Neural crest cell (in vitro differentiated cells): ENCODE measurements at places on chromosomes 2 and 18. TPM values are rescaled to one million over a fixed set of nuclear protein-coding genes. Genes with fewer than 3 reads are reported as not detected.

Gene DLGAP1
- 11.5 and 11.7 TPM in 2 replicates for total RNA-seq

Gene C2orf80
- total RNA-seq = 0.73 and 1.0 TPM in 2 replicates

Gene ITGA6
- total RNA-seq = 36.8 and 37.7 TPM in 2 replicates

Gene LONRF2
- total RNA-seq = 5.0 and 5.2 TPM in 2 replicates

Gene LYPD6
- total RNA-seq = 7.1 and 7.3 TPM in 2 replicates

Gene NOL4
- total RNA-seq = 0.14 and 0.63 TPM in 2 replicates

Gene NPPC
- 12.7 and 16.5 TPM in 2 replicates for total RNA-seq

Gene KCNS3
- total RNA-seq = 1.4 and 2.7 TPM in 2 replicates

Gene GEN1
- 29.7 and 31.2 TPM in 2 replicates for total RNA-seq

Gene ZNF2
- 6.3 and 7.0 TPM in 2 replicates for total RNA-seq

Gene FSHR
- total RNA-seq = not detected in 2 replicates

Gene RSAD2
- total RNA-seq = 1.0 and 1.1 TPM in 2 replicates

DNA sequence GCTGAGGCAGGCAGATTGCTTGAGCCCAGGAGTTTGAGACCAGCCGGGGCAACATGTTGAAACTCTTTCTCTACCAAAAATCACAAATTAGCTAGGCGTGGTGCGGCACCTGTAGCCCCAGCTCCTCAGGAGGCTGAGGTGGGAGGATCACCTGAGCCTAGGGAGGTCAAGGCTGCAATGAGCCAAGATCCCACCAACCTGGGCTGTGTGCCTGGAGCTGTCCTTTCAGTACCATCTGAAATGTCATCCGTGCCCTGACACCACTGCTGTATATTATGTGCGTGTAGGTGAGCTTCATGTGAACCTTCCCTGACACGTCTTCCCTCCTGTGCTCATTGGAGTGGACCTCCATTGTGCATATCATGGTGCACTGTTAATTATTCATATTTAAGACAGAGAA lies 84.8 kb upstream of the HNRNPA3 start:
- H3K27ac ChIP-seq = no peak overlapping the region
- no peak overlapping the region for H3K4me3 ChIP-seq
- H3K27me3 ChIP-seq = peaks cover 6% of the 10 kb centered on the region
- H3K4me1 ChIP-seq = no peaks in the 10 kb centered on the region
- DNase-seq = no peak

GRCh38 chr2:38074058-38074763 lies 1.7 kb downstream of the CYP1B1 start:
- peak; percentile 11 for DNase-seq
- peaks cover 83% of the 10 kb centered on the region for H3K27me3 ChIP-seq
- H3K36me3 ChIP-seq = no peaks in the 10 kb centered on the region

- no peaks in the 10 kb centered on the region for H3K27me3 ChIP-seq
- H3K4me3 ChIP-seq = no peak overlapping the region
- no peak for DNase-seq
- H3K4me1 ChIP-seq = peaks cover 16% of the 10 kb centered on the region
Measured at GRCh38 chr2:207603486-207603885, 21.7 kb downstream of the METTL21A start.

GRCh38 chr2:55857766-55858165 lies 65.8 kb downstream of the EFEMP1 start:
- no peak overlapping the region for H3K27ac ChIP-seq
- H3K27me3 ChIP-seq = no peaks in the 10 kb centered on the region
- H3K4me1 ChIP-seq = no peaks in the 10 kb centered on the region
- no peaks in the 10 kb centered on the region for H3K36me3 ChIP-seq
- no peak for DNase-seq
- H3K4me3 ChIP-seq = no peak overlapping the region

DNA sequence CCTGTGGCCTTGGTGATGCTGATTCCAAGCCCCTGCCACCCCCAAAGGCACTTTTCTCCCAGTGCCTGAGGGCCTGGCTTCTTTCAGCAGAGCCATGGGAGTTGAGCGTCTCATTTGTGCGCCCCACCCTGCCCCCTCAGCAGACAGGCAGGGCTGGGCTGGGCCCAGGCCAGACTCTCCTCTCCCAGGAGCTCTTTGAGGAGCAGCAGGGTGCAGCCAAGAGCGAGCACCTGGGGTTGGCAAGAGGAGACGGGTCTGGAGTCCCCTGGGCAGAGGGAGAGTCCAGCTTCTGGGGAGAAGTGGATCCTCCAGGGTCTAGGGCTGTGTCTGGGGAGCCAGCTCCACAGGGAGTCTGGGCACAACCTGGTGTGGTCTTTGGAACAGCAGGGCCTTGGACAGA lies 21.2 kb downstream of the NPPC start:
- H3K4me3 ChIP-seq = no peak overlapping the region
- H3K4me1 ChIP-seq = peaks cover 12% of the 10 kb centered on the region
- DNase-seq = no peak
- peak overlapping the region; percentile 12 for H3K27ac ChIP-seq
- peaks cover 7% of the 10 kb centered on the region for H3K27me3 ChIP-seq
- no peaks in the 10 kb centered on the region for H3K36me3 ChIP-seq

- no peak overlapping the region for H3K27ac ChIP-seq
- peaks cover 7% of the 10 kb centered on the region for H3K4me1 ChIP-seq
- DNase-seq = peak; percentile 86
- H3K27me3 ChIP-seq = peaks cover 5% of the 10 kb centered on the region
- H3K4me3 ChIP-seq = peak overlapping the region; percentile 44
- H3K36me3 ChIP-seq = no peaks in the 10 kb centered on the region
Measured at GRCh38 chr18:79380816-79381806, 14.6 kb upstream of the NFATC1 start.

DNA sequence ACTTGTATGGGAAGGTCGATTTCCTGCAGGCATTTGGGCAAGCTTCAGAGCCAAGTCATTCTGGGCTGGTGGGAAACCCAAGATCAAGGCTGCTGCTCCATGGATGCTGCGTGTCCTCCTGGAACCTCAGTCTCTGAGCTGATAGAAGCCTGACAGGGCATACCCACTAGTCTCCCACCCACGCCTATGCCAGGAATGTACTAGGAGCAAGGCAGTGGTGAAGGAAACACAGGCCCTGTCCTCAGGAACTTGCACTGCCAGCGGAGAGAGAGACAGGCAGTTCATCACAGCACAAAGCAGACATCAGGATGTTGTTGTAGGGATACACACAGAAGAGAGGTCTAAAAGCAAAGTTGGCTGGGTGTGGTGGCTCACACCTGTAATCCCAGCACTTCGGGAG lies 84.2 kb downstream of the PLB1 start:
- H3K27ac ChIP-seq = no peak overlapping the region
- no peaks in the 10 kb centered on the region for H3K36me3 ChIP-seq
- H3K27me3 ChIP-seq = no peaks in the 10 kb centered on the region
- no peak overlapping the region for H3K4me3 ChIP-seq

DNA sequence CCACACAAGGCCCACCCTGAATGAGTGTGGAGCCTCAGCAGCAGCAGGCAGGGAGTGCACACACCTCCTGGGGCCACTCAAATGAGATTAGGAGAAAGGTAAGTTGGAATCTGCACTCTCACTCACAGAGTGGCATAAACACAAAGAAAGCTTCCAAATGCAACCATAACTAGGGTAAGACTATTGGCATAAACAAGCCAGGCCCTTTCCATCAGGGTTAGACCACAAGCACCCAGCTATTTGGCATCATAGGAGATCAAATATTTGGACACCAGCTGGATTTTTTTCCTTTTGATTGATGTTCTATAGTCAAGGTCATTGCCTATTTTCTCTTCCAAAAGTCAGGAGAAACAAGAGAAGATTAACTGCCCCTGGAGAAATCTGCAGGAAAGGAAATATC lies 471.5 kb downstream of the TXNL1 start:
- no peak for DNase-seq
- H3K4me3 ChIP-seq = no peak overlapping the region
- H3K27ac ChIP-seq = no peak overlapping the region
- peaks cover 17% of the 10 kb centered on the region for H3K4me1 ChIP-seq

GRCh38 chr2:1701556-1702185 lies 42.6 kb downstream of the PXDN start:
- H3K27me3 ChIP-seq = peaks cover 8% of the 10 kb centered on the region
- peaks cover 37% of the 10 kb centered on the region for H3K4me1 ChIP-seq
- H3K36me3 ChIP-seq = peaks cover 7% of the 10 kb centered on the region
- no peak for DNase-seq

DNA sequence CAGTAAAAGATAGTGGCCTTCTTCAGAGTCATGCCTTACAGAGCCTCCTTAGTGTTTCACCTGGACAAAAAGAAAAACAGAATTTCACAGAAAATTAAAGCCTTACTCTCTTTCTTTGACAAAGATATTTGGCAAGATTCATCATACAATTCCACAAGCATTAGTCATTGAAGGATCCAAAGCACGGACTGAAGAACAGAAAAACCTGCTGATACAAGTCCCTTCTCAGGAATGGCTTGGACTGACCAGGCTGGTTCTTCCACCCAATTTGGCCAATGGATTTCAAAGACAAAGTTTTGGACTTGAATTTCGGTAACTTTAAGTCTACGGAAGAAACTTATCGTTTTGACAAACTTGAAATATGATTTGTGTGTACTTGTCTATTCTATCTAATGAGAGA lies 39.1 kb upstream of the GALNT3 start:
- peaks cover 8% of the 10 kb centered on the region for H3K4me1 ChIP-seq
- no peak overlapping the region for H3K4me3 ChIP-seq

- H3K27me3 ChIP-seq = peaks cover 7% of the 10 kb centered on the region
- peak overlapping the region; percentile 96 for H3K27ac ChIP-seq
- H3K4me1 ChIP-seq = peaks cover 61% of the 10 kb centered on the region
- H3K4me3 ChIP-seq = peak overlapping the region; percentile 94
- peaks cover 18% of the 10 kb centered on the region for H3K36me3 ChIP-seq
Measured at GRCh38 chr2:105746177-105747080, 1.7 kb downstream of the NCK2 start.

DNA sequence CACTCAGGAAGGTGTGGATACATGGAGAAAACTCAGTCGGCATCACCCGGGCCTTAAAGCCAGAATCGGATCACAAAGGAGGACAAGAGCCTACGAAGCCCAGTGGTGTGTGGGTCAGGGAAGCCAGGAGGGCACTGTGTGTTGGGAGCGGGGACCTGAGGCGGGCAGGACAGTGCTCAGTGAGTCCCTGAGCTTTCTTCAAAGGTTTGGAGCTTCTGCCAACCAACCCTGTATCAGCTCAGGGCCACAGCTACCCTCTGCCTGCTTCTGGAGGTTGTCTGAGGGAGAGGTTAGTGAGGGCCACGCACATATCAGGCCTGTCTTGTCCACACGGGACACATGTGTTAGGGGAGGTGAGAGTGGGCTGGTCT lies 52.4 kb downstream of the DYSF start:
- H3K27me3 ChIP-seq = no peaks in the 10 kb centered on the region
- DNase-seq = no peak
- no peaks in the 10 kb centered on the region for H3K36me3 ChIP-seq
- H3K27ac ChIP-seq = no peak overlapping the region
- no peak overlapping the region for H3K4me3 ChIP-seq
- no peaks in the 10 kb centered on the region for H3K4me1 ChIP-seq

- H3K36me3 ChIP-seq = peaks cover 3% of the 10 kb centered on the region
- H3K27me3 ChIP-seq = no peaks in the 10 kb centered on the region
- H3K27ac ChIP-seq = no peak overlapping the region
- H3K4me1 ChIP-seq = no peaks in the 10 kb centered on the region
- H3K4me3 ChIP-seq = no peak overlapping the region
Measured at GRCh38 chr2:68302281-68302875, 17.4 kb downstream of the CNRIP1 start.

DNA sequence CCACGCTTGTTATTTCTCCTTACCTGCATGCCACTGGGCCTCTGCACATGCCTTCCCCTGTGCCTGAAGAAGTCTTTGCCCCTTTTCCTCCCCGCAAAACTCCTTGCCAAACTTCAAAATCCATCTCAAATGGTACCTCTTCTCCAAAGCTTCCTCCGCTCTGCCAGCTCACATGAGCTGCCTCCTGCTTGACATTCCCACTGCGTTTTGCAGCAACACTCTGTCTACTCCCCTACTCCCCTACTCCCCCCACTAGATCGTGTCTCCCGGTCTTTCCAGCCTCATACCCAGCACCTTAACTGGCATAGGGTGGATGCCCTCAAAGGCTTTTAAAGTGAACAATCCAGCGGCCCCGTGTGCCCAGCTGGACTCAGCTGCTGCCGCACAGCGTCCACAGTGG lies 65.8 kb downstream of the TNS1 start:
- H3K4me3 ChIP-seq = no peak overlapping the region
- H3K4me1 ChIP-seq = peaks cover 52% of the 10 kb centered on the region
- DNase-seq = no peak

DNA sequence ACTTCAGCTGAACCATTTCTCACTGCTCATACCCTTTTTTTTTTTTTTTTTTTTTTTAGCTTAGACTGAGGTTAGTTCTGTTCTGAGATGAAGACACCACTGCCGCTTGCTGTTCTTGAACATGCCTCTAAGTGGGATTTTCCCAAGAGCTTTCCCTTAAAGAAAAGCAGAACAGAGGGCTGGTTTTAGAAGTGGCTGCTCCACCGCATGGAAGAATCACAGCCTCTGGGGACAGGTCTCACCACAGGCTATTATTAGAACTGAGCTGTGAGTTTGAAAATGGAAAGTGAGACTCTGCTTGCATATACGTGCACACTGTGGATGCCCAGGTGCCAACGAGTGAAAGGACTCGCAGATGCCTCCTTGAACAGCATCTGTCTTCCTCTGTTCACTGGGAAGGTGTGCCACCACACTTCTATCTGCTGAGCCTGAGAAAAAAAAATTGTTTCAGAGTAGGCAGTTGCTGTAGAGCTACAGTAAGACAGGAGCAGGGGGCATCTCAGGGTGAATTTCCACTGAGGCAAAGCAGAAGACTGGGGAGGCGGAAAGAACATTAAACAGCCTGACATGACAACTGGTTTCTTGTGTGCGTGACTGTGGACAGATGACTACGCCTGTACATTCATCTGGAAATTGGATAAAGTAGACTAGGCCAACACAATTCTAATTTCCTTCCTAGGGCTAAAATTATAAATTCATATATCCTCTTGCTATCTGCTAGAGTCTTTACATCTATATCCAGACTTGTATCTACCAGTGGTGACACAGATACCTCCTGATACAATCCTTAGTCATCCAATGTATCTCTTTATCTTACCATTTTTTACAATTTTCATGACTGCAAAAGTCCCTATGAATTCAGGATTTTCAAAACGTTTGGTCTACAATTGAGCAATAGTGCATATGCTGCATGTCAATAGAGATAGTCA lies 1045.7 kb upstream of the CELF4 start:
- no peak overlapping the region for H3K27ac ChIP-seq
- H3K27me3 ChIP-seq = no peaks in the 10 kb centered on the region
- H3K4me3 ChIP-seq = no peak overlapping the region
- no peaks in the 10 kb centered on the region for H3K36me3 ChIP-seq
- no peak for DNase-seq
